Stimulated activated CD8-positive, alpha-beta memory T cell treated with anti-CD3 and anti-CD28 coated beads, Interleukin-12 subunit alpha, Interleukin-12 subunit beta, amount 100 ng/mL, for 4 hours (primary cell): ENCODE measurements at places on chromosomes 11 and 22.

DNA sequence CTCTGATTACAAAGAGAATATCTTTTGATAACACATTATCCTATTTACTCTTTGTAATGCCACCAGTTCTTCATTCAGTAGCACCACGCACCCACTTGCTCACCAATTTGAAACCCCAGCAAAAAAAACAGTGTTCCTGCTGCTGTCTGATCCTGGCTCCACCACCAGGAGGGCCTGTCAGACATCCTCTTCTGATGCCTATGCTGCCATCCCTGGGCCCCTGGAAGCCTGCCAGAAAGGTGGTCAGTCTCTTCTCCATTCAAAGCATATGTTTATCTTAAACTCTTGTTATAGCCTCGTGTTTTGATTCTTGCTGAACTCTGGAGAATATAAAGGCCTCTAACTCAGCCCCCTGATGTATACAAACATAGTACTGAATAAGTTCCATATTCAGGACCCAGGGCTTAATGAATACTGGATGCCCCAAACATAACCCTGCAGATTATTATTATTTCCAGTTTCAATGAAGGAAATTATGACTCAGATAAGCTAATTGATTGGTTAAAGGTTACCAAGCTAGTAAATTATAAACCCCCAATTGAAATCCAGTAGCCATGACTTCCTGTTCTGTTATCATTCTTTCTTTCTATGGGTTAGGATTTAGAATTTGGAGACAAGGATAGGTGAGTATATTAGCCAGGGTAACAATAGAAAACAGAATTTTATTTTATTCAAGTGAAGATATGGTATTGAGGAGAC is 116.7 kb downstream of the NTM start:
- DNase-seq: no peak

DNA sequence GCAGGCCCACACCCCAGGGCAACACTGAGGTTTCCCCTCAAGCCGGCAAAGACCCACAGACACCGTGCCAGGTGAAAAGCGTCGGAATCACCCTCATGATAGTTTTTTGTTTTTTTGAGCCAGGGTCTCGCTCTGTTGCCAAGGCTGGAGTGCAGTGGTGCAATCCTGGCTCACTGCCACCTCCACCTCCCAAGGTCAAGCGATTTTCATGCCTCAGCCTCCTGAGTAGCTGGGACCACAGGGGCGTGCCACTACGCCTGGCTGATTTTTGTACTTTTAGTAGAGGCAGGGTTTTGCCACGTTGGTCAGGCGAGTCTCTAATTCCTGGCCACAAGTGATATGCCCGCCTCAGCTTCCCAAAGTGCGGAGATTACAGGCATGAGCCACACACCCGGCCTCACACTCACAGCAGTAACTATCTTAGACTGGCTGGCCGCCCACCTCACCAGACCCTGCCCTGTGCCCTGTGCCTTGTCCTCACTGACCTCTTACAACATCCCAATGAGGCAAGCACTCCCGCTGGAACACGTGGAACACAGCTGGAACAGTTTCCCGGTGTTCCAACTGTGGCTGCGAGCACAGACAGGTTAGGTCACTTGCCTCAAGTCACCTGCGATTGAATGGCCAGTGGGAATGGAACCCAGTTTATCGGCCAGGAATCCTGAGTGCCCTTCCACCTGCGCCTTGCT is 21.1 kb downstream of the LRRC10B start:
- no peak for DNase-seq

GRCh38 chr11:124167826-124168231 is 15.3 kb upstream of the OR10D3 start:
- DNase-seq: no peak

- DNase-seq: no peak
These were observed 14.2 kb downstream of the CSF2RB start for GRCh38 chr22:36927671-36928070.

GRCh38 chr11:12517306-12517705 is 139.9 kb downstream of the PARVA start:
- DNase-seq: no peak

GRCh38 chr22:38570779-38571364 is 889 bp upstream of the DMC1 start:
- DNase-seq: peak; percentile 10

DNA sequence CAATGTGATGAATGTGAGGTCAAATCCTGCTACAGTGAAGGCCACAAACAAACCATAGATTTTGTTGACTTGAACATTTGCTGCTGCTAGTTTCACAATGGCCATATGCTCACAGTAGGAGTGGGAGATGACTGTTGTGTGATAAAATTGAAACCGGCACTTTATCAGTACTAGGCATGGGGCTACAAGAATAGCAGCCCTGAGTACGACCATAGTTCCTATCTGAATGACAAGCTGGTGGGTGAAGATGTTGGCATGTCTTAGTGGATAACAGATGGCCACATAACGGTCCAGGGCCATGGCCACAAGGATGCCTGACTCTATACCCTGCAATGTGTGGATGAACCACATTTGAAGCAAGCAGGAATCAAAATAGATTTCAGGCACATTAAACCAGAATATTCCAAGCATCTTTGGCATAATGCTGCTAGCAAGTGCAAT is 2.8 kb downstream of the OR52A1 start:
- DNase-seq: no peak

- no peak for DNase-seq
These were observed 319.9 kb downstream of the NTM start for GRCh38 chr11:131690362-131690761.

GRCh38 chr11:898143-898511 is 12.5 kb downstream of the CHID1 start:
- no peak for DNase-seq

- no peak for DNase-seq
These were observed 16.5 kb downstream of the C22orf42 start for GRCh38 chr22:32142600-32142999.

GRCh38 chr22:27840436-27840835 is 38.9 kb upstream of the MN1 start:
- no peak for DNase-seq

GRCh38 chr22:21025763-21026755 is 6.3 kb downstream of the SLC7A4 start:
- DNase-seq: no peak

DNA sequence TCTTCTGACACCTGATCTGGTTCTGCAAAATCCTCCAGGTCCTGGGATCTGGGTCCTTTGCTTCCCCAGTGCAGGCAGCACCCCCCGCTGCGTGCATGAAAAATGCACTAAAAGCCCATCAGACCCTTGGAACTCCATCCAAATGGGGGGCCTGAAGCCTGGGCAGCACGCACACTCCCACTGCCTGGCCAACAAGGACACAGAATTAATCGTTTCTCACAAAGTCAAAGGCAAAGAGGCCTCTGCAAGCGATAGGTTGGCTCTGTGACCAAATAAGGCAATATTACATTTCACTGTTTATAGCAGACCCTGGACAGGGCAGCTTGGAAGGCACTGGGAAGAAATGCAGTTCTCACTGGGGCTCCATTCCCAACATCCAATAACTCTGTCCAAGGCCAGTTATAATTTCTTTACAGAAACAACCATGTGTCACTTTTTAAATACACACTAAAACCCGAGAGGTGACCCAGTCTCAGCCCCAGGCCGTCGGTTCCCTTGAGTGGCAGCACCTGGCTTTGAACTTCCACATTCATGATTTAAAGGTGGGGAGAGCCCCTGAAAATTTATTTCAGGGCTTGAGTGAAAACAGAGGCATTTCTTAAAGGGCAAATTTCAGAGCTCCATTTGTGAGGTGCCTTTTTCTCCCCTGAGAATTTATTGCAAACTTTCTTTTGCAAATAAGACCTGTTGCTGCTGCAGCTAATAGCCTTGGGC is 114.4 kb upstream of the ANO1 start:
- no peak for DNase-seq

- no peak for DNase-seq
These were observed at the start of gene MCHR1 for GRCh38 chr22:40679249-40679963. Gene MCHR1, plus strand, starts transcription at chr22:40679484. Its CDS starts 169 bp downstream, at chr22:40679653.

GRCh38 chr22:20580179-20580578 is 72.8 kb downstream of the MED15 start:
- no peak for DNase-seq

GRCh38 chr11:65571940-65572339 is 398 bp upstream of the FAM89B start:
- no peak for DNase-seq

- no peak for DNase-seq
These were observed at the start of gene SPATA19 for GRCh38 chr11:133845413-133845812. Gene SPATA19, minus strand, starts transcription at chr11:133845513. Its CDS starts 67 bp downstream, at chr11:133845446.

GRCh38 chr11:77170107-77170506 is 42.1 kb downstream of the MYO7A start:
- DNase-seq: no peak

DNA sequence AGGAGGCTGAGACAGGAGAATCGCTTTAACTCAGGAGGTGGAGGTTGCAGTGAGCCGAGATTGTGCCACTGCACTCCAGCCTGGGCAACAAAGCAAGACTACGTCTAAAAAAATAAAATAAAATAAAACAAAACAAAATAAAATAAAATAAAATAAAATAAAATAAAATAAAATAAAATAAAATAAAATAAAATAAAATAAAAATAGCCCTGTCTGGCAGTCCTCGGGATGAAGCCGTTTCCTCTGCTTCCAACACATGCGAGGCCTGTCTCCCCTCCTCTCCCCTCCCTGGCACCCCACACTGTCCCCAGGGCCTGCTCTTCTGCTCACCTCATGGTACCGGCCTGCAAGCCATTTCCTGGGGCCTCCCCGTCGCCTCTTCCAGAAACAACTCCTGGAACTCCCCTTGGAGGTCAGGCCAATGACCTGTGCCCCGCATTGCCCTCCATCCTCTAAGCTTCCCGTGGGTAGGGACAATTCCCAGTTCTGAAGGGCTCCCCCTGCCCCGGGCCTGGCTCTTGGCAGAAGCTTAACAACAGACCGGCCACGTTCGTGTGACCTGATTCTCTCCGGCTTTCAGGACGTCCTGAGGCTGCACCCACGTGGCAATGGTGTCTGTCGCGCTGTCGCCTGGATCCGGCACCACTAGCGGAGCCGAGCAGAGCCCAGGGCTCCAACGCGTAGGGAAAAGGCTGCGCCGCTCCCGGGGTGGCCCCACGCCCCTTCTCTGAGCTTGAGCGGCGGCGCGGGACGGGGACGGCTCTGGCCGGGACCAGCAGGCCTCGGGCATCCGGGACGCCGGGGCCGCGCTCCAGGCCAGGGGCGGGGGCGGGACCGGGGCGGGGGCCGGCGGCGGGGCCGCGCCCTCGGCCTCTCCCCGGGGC is 456 bp upstream of the PARVB start:
- DNase-seq: peak; percentile 9

GRCh38 chr11:79087238-79087960 is 353.4 kb downstream of the TENM4 start:
- DNase-seq: no peak

- DNase-seq: no peak
These were observed 19.1 kb downstream of the ABCC8 start for GRCh38 chr11:17457396-17458173.

DNA sequence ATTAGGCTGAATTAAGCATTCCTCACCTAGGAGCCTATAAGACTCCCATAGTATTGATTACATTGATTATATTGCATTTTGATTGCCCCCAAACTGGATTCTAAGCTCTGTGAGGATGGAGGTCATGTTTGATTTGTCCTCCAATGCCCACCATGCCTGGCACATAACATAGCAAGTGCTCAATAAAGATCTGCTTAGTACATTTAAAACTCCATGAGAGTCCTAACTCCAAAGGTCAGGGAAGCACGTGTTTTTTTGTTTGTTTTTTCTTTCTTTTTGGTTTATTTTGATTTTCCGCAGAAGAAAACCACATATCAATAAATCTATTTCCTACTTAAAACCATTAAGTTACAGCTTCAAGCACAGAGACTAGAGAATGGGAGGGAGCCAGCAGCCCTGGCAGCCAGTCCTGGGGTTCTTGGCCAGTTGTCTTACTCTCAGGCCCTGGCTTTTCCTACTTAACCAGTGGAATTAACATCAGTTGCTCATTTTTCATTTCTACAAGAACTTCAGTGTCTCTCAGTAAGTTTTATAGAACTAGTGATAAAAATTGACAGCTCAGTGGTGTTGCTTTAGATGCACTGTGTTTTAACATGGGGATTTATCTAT is 429.9 kb upstream of the CCDC90B start:
- DNase-seq: no peak

DNA sequence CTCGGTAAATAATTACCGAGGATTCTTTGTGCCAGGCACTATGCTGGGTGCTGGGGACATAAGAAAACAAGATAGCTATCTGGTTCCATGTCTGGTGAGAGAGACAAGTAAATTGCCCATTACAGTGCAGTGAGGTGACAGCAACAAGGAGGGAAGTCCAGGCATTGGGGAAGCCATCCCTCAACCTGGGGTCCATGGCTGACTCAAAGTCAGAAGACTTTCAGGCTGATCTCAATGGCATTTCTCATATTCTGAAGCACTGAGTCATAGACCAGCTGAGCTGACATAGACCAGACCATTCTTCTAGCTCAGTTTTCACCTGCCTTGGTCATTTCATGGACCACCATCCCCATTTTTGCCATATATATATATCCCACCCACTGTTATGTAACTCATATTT is 158.8 kb downstream of the TTC17 start:
- DNase-seq: no peak

- no peak for DNase-seq
These were observed 14.6 kb downstream of the NF2 start for GRCh38 chr22:29617922-29618629.

- no peak for DNase-seq
These were observed 24.0 kb downstream of the RAB30 start for GRCh38 chr11:83047515-83048225.

GRCh38 chr22:35697142-35697541 is 20.5 kb upstream of the APOL5 start:
- no peak for DNase-seq

DNA sequence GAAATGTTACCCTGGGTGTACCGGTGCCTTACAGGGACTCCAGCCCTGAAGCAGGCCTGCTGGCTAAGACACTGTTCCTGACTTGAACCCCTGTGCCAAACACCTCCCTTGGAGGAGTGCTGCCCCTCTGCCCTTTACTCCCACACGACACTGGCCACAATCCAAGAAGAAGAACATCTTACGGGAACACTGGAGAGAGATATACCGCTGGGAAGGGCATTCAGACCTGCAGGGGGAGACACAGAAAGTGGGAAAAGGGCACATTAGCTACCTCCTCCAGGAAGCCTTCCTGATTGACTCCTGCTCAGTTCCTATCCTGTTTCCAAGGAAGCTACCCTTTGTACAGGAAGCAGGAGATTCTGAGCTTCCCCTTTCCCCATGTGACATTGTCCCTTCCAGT is 18.7 kb downstream of the TMPRSS13 start:
- DNase-seq: no peak

GRCh38 chr22:36863281-36863680 is 2.5 kb downstream of the NCF4 start:
- no peak for DNase-seq

- DNase-seq: no peak
These were observed 314.9 kb downstream of the MIAT start for GRCh38 chr22:26972286-26972685.

DNA sequence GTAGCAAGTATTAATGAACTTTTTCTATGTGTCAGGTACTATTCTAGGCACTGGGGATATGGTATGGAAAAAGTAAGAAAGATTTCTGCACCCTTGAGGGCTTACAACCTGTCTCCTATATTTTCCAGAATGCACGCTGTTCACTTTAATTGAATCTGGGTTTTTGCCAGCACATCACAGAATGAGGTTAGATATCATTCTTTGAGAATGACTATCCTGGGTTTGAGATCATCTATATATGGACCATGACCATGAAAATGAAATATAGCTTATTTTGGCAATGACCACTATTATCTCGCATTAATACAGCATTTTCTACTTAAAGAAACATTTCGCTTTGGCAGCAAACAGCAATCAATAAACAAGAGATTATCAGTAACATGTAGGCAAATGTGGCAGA is 46.9 kb downstream of the C11orf71 start:
- no peak for DNase-seq
